Vagina (tissue), 2 donors: ENCODE measurements at places on chromosomes 2 and 18. TPM values are rescaled to one million over a fixed set of nuclear protein-coding genes. Genes with fewer than 3 reads are reported as not detected.

- H3K27me3 ChIP-seq, result no peaks in the 10 kb centered on the region
- no peak for DNase-seq
- H3K27ac ChIP-seq, result no peak overlapping the region
- H3K36me3 ChIP-seq, result no peaks in the 10 kb centered on the region
- H3K4me3 ChIP-seq, result no peak overlapping the region
- peaks cover 51% of the 10 kb centered on the region for H3K4me1 ChIP-seq
Measured at GRCh38 chr18:54206447-54206846, 18.0 kb downstream of the MBD2 start.

Gene CCBE1
- 2.9 TPM for total RNA-seq

- no peak overlapping the region for H3K27ac ChIP-seq
- H3K36me3 ChIP-seq, result no peaks in the 10 kb centered on the region
- no peaks in the 10 kb centered on the region for H3K4me1 ChIP-seq
- H3K27me3 ChIP-seq, result no peaks in the 10 kb centered on the region
- H3K4me3 ChIP-seq, result no peak overlapping the region
- no peak for DNase-seq
Measured at GRCh38 chr2:56519806-56520205, 336.0 kb downstream of the CCDC85A start.

- H3K36me3 ChIP-seq, result no peaks in the 10 kb centered on the region
- peak overlapping the region; percentile 53 for H3K27ac ChIP-seq
- H3K4me3 ChIP-seq, result no peak overlapping the region
- H3K27me3 ChIP-seq, result no peaks in the 10 kb centered on the region
- H3K4me1 ChIP-seq, result peaks cover 78% of the 10 kb centered on the region
Measured at GRCh38 chr18:9113468-9114149, 11.1 kb downstream of the NDUFV2 start.

Gene CNGA3
- total RNA-seq, result not detected

GRCh38 chr2:147829106-147829505 lies 15.7 kb upstream of the ACVR2A start:
- H3K36me3 ChIP-seq, result no peaks in the 10 kb centered on the region
- no peaks in the 10 kb centered on the region for H3K27me3 ChIP-seq
- H3K4me3 ChIP-seq, result no peak overlapping the region
- DNase-seq, result no peak
- no peaks in the 10 kb centered on the region for H3K4me1 ChIP-seq

Gene AFF3
- total RNA-seq, result 7.6 TPM

Gene LRRC30
- total RNA-seq, result not detected

GRCh38 chr2:28653892-28654662 lies 97.6 kb upstream of the PPP1CB start:
- no peak overlapping the region for H3K4me3 ChIP-seq
- no peaks in the 10 kb centered on the region for H3K27me3 ChIP-seq
- H3K4me1 ChIP-seq, result peaks cover 16% of the 10 kb centered on the region
- DNase-seq, result no peak
- no peak overlapping the region for H3K27ac ChIP-seq
- H3K36me3 ChIP-seq, result no peaks in the 10 kb centered on the region

GRCh38 chr2:55843096-55843993 lies 80.2 kb downstream of the EFEMP1 start:
- H3K4me1 ChIP-seq, result peaks cover 20% of the 10 kb centered on the region
- no peaks in the 10 kb centered on the region for H3K36me3 ChIP-seq
- DNase-seq, result no peak
- H3K27me3 ChIP-seq, result no peaks in the 10 kb centered on the region
- H3K27ac ChIP-seq, result peak overlapping the region; percentile 15

Gene DTNA
- total RNA-seq, result 18.4 TPM

DNA sequence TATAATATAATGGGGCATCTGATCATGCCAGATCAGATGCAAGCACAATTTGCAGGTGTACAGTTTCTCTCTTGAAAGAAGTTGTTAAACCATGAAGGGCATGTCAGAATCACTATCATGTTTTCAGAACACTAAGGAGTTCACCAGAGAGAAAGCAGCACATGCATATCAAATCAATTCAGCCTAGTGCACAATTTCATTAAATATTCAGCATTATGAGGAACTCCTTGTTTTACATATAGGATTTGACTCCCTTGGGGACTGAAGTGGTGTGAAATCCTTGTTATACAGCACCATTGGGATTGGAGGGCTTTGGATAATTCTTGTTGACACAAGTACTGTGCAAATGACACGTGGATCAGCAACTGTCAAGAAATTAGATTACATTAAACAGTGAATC lies 562.1 kb upstream of the KLHL29 start:
- no peaks in the 10 kb centered on the region for H3K4me1 ChIP-seq
- no peak overlapping the region for H3K27ac ChIP-seq
- DNase-seq, result no peak
- no peaks in the 10 kb centered on the region for H3K36me3 ChIP-seq
- H3K4me3 ChIP-seq, result no peak overlapping the region

GRCh38 chr2:179097131-179097530 lies 47.2 kb upstream of the CCDC141 start:
- H3K27ac ChIP-seq, result no peak overlapping the region
- DNase-seq, result no peak

Gene CDK5R2
- total RNA-seq, result 0.49 TPM

GRCh38 chr2:69382547-69382946 lies 4.5 kb downstream of the GFPT1 start:
- H3K27ac ChIP-seq, result no peak overlapping the region
- DNase-seq, result no peak
- H3K4me3 ChIP-seq, result no peak overlapping the region
- peaks cover 59% of the 10 kb centered on the region for H3K4me1 ChIP-seq

GRCh38 chr2:162241571-162241970 lies 1.7 kb downstream of the FAP start:
- no peak overlapping the region for H3K27ac ChIP-seq
- DNase-seq, result no peak
- peaks cover 19% of the 10 kb centered on the region for H3K4me1 ChIP-seq
- no peaks in the 10 kb centered on the region for H3K36me3 ChIP-seq
- no peaks in the 10 kb centered on the region for H3K27me3 ChIP-seq

DNA sequence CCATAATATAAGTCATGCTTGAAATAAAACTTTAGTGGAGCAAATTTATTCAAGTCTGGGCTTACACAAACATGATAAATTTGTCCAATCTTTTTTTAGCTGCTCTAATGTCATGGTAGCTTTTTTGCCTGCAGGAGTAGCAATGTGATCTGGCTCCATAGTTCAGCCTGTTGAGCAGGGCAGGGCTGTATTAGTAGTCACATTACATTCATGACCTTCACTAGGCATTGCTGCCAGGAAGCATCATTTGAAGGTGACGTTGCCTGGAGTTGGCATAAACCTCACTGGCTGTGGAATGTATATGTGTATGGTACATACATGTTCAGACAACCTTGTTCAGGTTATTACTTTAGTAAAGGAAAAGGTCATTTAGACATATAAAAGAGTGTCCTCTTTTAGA lies 76.6 kb downstream of the CCDC85A start:
- no peaks in the 10 kb centered on the region for H3K36me3 ChIP-seq
- H3K4me3 ChIP-seq, result no peak overlapping the region
- no peak overlapping the region for H3K27ac ChIP-seq
- H3K4me1 ChIP-seq, result no peaks in the 10 kb centered on the region
- no peak for DNase-seq

Gene NT5DC4
- total RNA-seq, result not detected

Gene TEX44
- total RNA-seq, result not detected

DNA sequence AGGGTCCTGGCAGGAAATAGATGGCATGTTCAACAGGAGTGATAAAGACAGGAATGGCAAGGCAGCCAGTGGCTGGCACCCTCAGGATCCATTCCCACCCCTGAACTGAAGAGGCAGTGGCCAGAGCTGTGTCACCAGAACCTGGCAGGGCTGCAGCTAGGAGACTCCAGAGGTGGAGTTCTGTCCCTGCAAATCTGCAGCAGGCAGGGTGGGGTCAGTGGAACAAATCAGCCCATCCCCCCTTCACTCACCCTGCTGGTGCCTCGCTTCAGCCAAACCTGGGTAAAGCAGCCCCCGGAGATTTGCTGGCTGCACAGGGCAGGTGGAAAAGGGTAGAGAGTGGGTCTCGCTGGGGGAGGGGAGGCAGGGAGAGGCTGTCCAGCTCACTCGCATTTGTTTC lies 12.7 kb downstream of the INPP5D start:
- DNase-seq, result no peak
- H3K36me3 ChIP-seq, result no peaks in the 10 kb centered on the region
- peaks cover 16% of the 10 kb centered on the region for H3K4me1 ChIP-seq
- H3K27me3 ChIP-seq, result no peaks in the 10 kb centered on the region

GRCh38 chr2:19799881-19800780 lies 101.7 kb downstream of the TTC32 start:
- DNase-seq, result no peak
- H3K27me3 ChIP-seq, result no peaks in the 10 kb centered on the region
- no peak overlapping the region for H3K27ac ChIP-seq

DNA sequence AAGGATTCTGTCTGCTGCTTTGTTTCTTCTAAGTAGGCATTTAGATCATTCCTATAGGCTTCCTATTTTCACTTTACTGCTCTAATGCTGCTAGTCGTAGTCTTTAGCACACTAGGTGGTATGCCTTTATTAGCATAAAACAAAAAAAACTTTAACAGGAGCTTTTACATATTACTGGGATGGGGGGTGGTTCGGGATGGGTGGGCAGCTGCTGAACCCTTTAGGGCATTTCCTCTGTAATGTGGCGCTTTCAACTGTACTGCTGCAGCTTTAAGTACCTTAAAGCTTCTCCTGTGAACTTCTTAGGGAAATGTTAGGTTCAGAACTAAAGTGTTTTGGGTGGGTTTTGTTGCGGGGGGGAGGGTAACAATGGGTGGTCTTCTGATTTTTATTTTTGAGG lies 41.3 kb downstream of the ACTR2 start:
- DNase-seq, result no peak
- H3K4me3 ChIP-seq, result no peak overlapping the region
- no peaks in the 10 kb centered on the region for H3K27me3 ChIP-seq
- H3K36me3 ChIP-seq, result no peaks in the 10 kb centered on the region
- peaks cover 7% of the 10 kb centered on the region for H3K4me1 ChIP-seq

Gene SERPINB4
- 77.3 TPM for total RNA-seq

Gene MAB21L4
- total RNA-seq, result 21.1 TPM

- H3K27ac ChIP-seq, result no peak overlapping the region
- no peak overlapping the region for H3K4me3 ChIP-seq
- no peak for DNase-seq
- no peaks in the 10 kb centered on the region for H3K36me3 ChIP-seq
Measured at GRCh38 chr2:197601726-197602125, 73.7 kb downstream of the RFTN2 start.

DNA sequence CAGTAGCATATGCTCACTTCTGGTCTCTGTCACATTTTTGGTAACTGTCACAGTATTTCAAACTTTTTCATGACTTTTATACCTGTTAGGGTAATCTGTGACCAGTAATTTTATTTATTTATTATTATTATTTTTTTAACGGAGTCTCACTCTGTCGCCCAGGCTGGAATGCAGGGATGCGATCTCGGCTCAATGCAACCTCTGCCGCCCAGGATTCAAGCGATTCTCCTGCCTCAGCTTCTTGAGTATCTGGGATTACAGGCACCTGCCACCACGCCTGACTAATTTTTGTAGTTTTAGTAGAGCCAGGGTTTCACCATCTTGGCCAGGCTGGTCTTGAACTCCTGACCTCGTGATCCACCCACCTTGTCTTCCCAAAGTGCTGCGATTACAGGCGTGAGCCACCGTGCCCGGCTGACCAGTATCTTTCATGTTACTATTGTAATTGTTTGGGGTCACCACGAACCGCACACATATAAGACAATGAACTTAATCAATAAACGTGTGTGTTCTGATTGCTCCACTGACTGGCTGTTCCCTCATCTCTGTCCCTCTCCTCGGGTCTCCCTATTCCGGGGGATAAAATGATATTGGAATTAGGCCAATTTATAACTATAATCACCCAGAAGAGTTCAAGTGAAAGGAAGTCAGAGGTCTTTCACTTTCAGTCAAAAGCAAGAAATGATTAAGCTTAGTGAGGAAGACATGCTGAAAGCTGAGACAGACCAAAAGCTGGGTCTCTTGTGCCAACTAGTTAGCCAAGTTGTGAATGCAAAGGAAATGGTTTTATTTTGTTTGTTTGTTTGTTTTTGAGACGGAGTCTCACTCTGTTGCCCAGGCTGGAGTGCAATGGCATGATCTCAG lies 22.9 kb downstream of the TGIF1 start:
- H3K27me3 ChIP-seq, result no peaks in the 10 kb centered on the region
- H3K27ac ChIP-seq, result no peak overlapping the region
- no peak for DNase-seq
- H3K4me3 ChIP-seq, result no peak overlapping the region
- H3K36me3 ChIP-seq, result no peaks in the 10 kb centered on the region

- H3K27ac ChIP-seq, result no peak overlapping the region
- H3K27me3 ChIP-seq, result no peaks in the 10 kb centered on the region
- DNase-seq, result no peak
- H3K4me3 ChIP-seq, result no peak overlapping the region
- H3K4me1 ChIP-seq, result no peaks in the 10 kb centered on the region
Measured at GRCh38 chr2:94874277-94874997, 3.2 kb downstream of the TEKT4 start.

Gene ZC3H6
- total RNA-seq, result 12.0 TPM

Gene PLEKHH2
- 27.5 TPM for total RNA-seq

Gene RNF25
- total RNA-seq, result 25.5 TPM

DNA sequence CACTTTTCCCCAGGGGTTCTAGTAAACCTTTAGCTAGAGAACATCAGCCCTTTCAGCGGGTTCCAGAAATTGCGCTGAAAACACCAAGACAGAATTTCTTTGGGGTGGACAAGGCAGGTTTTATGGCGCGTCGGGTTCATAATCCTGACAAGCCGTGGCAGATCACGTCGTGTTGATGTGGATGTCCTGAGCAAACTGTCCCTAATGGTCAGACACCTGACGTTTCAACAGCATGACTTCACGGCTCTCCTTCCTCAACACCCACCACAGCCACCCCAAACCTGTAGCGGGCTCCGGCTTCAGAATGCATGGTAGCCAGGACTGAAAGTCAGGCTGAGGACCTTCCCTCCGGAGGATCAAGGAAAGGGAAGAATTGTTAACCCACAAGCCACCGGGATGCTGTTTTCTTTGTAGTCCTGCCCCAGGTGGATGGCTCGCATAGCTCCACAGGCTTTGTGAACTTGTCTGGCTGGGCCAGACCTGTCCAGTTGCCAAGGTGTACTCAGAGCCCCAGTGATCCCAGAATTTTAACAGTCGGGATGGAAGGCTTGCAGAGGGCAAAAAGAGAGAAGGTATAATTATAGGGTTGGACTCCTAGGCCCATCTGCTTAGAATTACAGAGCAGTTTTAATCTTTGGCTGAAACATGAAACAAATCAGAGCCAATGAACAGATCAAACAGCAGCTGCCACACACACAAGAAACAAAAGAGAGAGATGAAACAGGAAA lies 1.5 kb downstream of the APCDD1 start:
- no peaks in the 10 kb centered on the region for H3K36me3 ChIP-seq
- no peaks in the 10 kb centered on the region for H3K27me3 ChIP-seq
- peaks cover 35% of the 10 kb centered on the region for H3K4me1 ChIP-seq
- DNase-seq, result no peak

Gene UGT1A4
- 0.98 TPM for total RNA-seq

Gene UPP2
- not detected for total RNA-seq

- no peak overlapping the region for H3K27ac ChIP-seq
- no peaks in the 10 kb centered on the region for H3K36me3 ChIP-seq
- no peak overlapping the region for H3K4me3 ChIP-seq
- DNase-seq, result peak; percentile 32
- H3K4me1 ChIP-seq, result no peaks in the 10 kb centered on the region
Measured at GRCh38 chr18:79888016-79888415, 63.4 kb downstream of the SLC66A2 start.
